ENCODE measurements at places on chromosomes 16 and 17. TPM values are rescaled to one million over a fixed set of nuclear protein-coding genes. Genes with fewer than 3 reads are reported as not detected.

CD7 gene
- 2.5 TPM for total RNA-seq

DNA sequence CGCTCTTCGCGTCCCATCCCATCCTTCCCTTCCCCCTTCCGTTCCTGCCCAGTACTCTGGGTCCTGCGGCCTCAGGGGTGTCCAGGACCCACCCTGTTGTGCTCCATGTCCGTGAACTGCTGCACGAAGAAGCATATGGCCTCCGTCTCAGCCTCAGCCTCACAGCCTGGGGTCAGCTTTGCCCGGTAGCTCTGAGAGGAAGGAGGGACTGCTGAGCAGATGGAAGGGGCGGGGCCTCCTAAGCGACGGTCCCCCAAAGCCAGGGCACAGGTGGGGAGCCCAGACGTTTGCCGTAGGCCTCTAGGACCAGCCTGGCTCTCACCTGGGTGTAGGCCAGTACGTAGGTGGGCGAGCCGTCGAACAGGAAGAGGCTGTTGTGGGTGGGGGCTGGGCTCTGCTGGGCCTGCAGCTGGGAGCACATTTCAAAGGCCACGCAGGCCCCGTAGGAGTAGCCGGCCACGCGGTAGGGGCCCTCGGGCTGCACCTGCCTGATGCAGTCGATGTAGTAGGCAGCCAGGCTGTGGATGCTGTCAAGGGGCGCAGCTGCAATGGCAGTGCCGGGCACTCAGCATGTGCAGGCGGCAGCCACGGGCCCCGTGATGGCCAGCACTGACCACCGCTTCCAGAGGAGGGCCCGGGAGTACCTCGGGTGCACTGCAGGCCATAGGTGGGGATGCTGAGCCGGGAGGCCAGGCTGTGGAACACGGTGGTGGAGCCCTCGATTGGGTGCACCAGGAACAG lies 14.6 kb upstream of the DUS1L start:
- DNase-seq = no peak

GRCh38 chr16:75745242-75745641 lies 19.0 kb upstream of the CPHXL start:
- no peak for DNase-seq

RNF112 gene
- 3.9 TPM for total RNA-seq
